Activated CD4-positive, alpha-beta T cell treated with anti-CD3 and anti-CD28 coated beads for 36 hours (primary cell): ENCODE measurements at places on chromosomes 2 and 18.

DNA sequence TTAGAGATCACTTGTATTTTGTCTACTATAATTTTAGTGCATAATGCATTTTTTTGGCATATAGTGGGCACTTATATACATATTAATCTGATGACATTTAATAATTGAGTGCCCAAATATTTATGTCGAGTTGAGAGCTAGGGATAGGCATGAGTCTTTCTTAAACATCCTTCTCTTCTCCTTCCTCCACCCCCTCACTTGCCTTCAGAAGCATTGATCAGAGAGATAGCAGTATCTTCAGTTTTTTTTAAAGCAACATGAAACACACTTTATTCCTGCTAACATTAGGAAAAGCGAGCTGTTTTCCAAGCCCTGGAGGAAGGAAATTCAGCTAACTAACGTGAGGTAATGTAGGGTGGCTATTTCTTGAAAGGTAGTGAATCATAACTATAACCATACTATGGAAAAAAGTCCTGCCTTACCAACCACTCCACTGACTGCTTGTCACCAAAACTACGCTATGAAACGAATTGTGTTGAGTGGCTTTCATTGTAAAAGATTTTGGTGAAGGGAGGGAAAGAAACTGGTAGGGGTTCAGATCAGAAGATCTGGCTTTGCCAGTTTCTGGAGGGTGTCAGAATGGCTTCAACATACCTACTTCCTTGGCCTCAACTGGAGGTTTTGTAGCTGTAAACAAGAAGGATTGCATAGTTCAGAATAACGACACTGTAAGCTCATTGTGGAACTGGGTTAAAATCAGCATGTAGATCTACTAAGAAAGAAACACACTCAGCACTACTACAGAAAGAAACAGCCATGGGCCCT is 2.3 kb upstream of the ITGA4 start:
- DNase-seq, result no peak

- no peak for DNase-seq
These were observed 20.9 kb downstream of the PHLPP1 start for GRCh38 chr18:62736077-62736855.

DNA sequence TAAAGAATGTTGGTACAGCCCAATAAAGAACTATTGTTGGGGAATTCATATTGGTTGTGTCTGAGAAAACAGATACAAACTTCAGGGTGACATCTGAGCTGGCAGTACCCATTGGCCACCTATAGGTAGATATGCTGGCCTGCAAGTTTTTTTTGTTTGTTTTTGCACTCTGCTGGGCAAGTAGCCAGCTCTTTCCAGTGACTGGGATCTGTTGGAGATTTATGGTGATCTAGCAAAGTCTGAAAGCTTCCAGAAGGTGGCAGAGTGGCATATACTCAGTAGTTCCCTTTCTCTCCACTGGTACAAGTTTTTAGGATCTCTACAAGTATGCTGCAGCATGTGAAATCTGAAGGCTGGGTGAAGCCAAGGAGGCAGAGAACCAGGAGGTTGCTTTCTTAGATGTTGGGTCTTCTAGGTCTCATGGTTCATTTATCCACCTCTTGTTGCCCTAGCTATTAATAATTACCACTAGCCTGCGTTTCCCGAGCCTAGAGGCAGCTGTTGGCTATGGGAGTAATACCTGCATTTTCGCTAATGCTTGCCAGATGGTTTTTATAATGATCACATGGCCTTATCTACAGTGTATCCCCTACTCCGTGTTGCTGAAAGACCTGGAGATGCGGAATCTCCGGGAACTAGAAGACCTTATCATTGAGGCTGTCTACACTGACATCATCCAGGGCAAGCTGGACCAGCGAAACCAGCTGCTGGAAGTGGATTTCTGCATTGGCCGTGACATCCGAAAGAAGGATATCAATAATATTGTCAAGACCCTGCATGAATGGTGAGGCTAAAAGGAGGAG is 9.5 kb downstream of the COPS7B start:
- no peak for DNase-seq

DNA sequence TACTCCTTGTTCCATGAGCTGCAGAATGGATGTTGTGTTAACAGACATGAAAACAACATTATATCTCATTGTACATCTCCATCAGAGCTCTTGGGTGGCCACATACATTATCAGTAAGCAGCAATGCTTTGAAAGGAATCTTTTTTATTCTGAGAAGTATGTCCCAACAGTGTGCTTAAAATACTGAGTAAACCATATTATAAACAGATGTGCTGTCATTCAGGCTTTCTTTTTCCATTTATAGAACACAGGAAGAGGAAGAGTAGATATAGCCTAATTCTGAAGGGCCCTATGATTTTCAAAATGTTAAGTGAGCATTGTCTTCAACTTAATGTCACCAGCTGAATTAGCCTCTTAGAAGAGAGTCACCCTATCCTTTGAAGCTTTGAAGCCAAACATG is 44.3 kb upstream of the CABYR start:
- DNase-seq, result no peak

GRCh38 chr2:74515981-74516633 is 1.9 kb downstream of the TLX2 start:
- DNase-seq, result peak; percentile 84

DNA sequence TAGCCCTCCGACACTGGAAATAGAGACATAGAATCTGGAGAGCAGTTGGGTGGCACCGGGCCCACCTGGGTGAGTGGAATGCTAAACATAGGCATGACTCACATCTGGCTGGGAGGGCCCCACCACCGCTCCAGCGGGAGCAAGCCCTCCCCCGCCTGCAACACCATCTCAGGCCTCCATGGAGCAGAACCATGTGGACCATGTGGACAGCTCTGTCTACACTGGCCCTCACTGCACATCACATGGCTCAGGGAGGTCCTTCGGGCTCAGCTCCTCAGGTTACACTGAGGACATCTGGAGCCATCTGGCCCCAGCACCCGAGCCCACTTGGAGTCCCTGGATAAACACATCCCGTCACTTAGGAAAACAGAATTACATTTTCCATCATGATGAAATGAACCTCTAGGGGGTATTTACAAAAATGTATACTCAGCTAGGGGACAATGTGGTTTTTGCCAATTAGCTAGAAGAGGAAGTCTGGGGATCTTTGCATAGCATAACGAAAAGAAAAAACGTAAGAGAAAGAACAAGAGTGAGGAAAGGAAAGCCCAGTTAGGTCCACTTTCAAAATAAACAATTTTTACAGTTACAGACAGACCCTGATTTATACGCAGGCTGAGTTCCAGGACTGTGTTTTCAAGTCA is 30.7 kb upstream of the MLPH start:
- DNase-seq, result no peak

DNA sequence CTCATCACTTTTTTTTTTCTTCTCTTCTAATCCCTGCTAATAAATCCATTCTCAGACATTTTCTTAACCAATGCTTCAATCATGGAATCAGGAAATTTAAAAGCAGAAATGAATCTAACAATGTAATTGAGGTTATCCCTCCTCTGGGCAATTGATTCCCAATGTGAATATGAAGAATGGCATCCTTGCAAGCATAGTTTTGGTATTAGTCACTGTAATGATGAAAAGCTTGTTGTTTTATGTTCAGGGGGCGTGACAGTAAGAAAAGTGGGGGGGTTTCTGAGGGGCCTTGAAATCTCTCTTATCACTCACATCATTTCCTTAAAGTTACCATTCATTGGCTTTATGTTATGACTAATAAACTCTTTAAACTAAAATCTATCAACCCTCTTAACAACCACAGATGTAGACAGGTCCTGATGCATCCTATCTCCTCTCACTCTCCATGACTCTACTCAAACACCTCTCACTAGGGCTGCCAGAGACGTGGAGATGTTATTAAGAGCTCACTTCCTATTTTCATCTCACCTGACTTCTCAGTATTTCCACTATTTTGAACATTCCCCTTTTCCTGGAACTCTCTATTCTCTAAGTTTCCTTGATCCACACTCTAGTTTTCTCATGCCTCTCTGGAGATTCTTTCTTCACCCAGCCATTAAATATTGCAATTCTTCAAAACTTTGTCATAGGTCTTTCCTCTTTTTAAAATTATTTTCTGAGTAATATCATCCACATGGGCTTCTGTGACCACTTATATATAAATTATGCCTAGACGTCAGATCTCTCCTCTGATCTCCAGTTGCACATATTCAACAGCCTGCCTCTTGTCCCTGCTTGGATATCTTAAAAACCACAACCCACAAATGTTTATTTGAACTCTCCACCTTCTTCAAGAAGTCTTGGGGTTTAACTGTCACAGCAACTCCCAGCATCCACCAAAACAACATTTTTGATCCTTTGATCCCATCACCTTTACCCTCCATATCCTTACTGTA is 332.9 kb downstream of the CDH2 start:
- no peak for DNase-seq
